ENCODE measurements at places on chromosomes 7 and 10. TPM values are rescaled to one million over a fixed set of nuclear protein-coding genes. Genes with fewer than 3 reads are reported as not detected.

The TAC1 gene
- not detected for total RNA-seq

The HOXA6 gene
- not detected for total RNA-seq

The EEPD1 gene
- total RNA-seq: 1.3 TPM

The ZNF365 gene
- total RNA-seq: 0.44 TPM

The MSMB gene
- total RNA-seq: not detected

The HOXA5 gene
- not detected for total RNA-seq

The NAT16 gene
- not detected for total RNA-seq

The NPY gene
- total RNA-seq: not detected

The NRCAM gene
- 81.8 TPM for total RNA-seq

The PNLIP gene
- total RNA-seq: not detected

The EBF3 gene
- 0.63 TPM for total RNA-seq

The C10orf62 gene
- total RNA-seq: not detected

The CALML5 gene
- total RNA-seq: not detected

The ADRA2A gene
- not detected for total RNA-seq

The SCART1 gene
- 4.8 TPM for total RNA-seq

The TAS2R4 gene
- 2.2 TPM for total RNA-seq

The PHKG1 gene
- 0.99 TPM for total RNA-seq

The UBE2D4 gene
- 18.5 TPM for total RNA-seq

The TLX1 gene
- not detected for total RNA-seq

The TACR2 gene
- total RNA-seq: not detected

All from osteocyte (in vitro differentiated cells).